ENCODE measurements at places on chromosomes 13 and 19.

DNA sequence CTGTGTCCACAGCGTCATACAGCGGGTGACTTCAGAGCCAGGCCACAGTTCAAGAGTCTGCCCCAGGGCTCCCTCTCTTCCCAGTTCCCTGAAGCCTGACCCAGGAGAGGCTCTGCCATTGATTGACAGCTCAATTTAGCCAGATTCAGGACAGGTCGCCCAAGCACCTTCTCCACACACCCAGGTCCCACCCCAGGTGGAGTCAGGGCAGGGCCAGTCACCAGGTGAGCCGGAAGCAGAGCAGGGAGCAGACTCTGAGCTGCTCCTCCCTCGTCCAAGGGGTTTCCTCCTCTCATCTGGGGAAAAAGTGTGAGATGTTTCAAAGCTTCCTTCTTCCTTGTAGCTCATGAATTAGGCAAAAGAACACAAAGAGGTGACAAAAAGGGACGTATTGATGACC is 5.6 kb downstream of the CEACAM7 start:
- no peak for DNase-seq

- DNase-seq: no peak
Measured at GRCh38 chr19:49676136-49676783, 811 bp upstream of the PRMT1 start.

- DNase-seq: no peak
Measured at GRCh38 chr13:60707878-60708277, 310.9 kb downstream of the TDRD3 start.

GRCh38 chr13:42106998-42107397 is 58.5 kb downstream of the DGKH start:
- DNase-seq: no peak

DNA sequence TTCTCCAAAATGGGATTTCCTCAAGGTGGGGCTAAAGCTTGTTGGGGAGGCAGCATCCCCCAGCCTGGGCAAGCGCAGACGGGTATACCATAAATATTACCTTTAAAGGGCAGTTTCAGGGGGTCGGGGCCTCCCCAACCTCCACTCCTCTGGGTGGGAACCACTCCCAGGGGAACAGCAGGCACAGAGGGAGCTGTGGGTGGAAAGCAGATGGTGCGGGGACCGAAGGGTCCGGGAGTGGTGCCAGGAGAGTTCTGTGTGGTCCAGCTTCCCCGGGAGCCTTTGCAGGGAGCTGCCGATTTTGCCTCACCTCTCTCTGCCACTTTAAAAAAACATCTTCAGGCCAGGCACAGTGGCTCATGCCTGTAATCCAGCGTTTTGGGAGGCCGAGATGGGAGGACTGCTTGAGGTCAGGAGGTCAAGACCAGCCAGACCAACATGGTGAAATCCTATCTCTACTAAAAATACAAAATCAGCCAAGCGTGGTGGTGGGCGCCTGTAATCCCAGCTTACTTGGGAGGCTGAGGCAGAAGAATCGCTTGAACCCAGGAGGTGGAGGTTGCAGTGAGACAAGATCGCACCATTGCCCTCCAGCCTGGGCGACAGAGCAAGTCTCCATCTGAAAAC is 5.5 kb downstream of the MAST3 start:
- no peak for DNase-seq
